ENCODE measurements at places on chromosomes 16 and 17.

GRCh38 chr16:55981557-55981956 lies 106.4 kb upstream of the CES5A start:
- no peak for DNase-seq

GRCh38 chr17:39069114-39069756 lies 82.2 kb downstream of the PLXDC1 start:
- peak; percentile 40 for DNase-seq

DNA sequence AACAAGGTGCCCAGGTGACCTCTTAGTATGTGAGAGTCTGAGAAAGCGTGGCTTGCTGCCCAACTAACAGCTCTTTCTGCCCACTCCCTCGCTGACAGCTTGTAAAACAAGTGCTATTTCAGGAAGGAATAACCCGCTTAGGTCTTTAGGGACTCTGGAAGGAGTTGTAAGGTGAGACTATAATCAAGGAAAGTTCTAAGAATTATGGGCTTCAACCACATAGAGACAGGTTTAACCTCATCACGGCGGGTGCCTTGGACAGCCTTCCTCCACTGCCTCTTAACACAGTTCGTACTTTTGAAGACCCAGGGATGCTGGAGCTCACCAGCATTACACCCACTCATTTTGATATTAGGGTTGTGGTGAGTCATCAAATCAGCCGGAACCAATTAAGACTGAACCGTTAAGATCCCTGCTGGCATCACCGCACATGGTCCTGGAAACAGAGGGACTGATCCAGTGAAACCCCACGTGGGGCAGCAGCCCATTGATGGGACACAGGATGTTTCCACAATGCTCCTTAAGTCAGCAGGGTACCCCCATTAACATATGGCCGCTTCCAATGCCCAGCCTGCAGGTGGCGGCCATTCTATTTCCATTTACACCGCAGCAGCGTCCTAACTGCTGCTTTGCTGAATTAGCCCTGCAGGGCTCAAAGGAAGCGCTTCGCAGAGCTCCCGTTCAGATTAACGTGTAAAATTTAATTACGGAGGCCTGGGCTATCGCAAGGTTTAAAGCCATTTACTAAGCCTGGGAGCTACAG lies 176.6 kb upstream of the SDK2 start:
- peak; percentile 40 for DNase-seq

DNA sequence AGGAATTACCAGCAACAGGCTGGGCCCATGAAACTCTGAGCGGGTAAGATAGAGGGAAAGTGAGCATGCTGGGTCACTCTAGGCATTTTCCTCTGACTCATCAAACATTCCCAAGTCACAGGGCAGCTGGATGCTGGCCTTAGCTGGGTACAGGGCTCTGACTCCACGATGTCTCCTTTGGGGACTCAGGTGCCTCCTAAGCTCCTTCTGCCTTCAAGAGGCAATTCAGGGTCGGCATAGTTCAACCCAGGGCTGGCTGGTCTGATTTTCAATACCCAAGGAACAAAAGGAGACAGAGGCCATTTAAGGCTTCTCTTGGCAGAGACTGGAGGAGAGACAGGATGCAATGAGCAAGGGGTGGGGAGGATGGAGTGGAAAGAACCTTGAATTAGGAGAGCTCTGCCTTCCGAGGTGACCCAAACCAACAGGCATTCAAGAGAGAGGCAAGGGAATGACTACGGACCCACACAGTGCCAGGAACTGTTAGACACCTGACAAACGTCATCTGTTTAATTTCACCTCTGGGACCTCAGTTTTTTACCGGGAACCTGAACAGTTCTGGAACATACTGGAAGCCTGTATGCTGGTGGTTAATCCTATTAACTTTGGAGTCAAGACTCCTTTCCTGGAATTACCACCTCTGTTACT lies 910 bp downstream of the WBP2 start:
- DNase-seq = no peak

DNA sequence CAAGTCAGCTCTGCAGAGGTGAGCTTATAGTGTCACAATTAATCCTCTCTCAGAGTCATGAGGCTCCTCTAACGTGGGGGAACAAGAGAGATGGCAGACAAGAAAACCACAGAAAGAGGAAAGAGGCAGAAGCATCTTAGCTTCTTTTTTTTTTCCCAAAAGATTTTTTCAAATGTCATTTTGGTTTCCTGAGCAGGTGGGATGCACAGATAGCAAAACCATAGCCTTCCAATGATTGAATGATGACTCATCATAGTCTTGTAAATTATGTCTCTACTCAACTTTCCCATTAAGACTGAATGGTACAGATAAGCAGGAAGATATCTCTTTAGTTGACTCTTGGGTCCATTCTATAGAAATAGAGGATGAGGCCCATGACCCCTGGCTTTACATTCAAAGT lies 162.8 kb upstream of the ZFHX3 start:
- no peak for DNase-seq

DNA sequence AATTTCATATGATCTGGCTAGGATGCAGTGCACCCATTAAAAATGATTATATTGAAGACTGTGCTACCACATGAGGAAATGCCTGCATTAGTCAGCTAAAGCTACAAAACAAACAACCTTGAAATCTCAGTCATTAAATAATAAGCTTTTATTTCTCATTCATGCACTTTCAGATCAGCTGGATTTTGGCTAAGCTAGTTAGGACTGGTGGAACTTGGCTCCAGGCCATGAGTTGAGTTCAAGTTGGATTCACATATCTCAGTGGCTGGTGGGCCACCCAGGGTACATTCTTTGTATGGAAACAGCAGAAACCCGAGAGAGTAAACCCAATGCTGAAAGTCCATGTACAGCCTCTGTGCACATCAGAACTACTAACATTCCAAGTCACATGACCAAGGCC lies 6.4 kb upstream of the SLFN12L start:
- no peak for DNase-seq

GRCh38 chr16:5916711-5917191 lies 819.2 kb upstream of the EEF2KMT start:
- DNase-seq = peak; percentile 52

All from mucosa of descending colon (tissue), 3 donors.